ENCODE measurements at places on chromosomes 5 and 9. TPM values are rescaled to one million over a fixed set of nuclear protein-coding genes. Genes with fewer than 3 reads are reported as not detected.
A peak's percentile ranks its signal among the peaks of the same experiment; 100 is the strongest.

IL4 gene
- 2.6 TPM for total RNA-seq

CNTLN gene
- 2.3 TPM for total RNA-seq

PCDHB10 gene
- total RNA-seq, result not detected

SLC25A2 gene
- 2.2 TPM for total RNA-seq

RAD17 gene
- 22.1 TPM for total RNA-seq

ADAMTS19 gene
- total RNA-seq, result not detected

FAM221B gene
- total RNA-seq, result not detected

PCDHGB4 gene
- total RNA-seq, result 0.29 TPM

GNE gene
- 22.9 TPM for total RNA-seq

ARHGAP26 gene
- total RNA-seq, result 109 TPM

SPINK13 gene
- not detected for total RNA-seq

PCSK5 gene
- 1.7 TPM for total RNA-seq

GRCh38 chr5:83817591-83817990 is 96.9 kb upstream of the HAPLN1 start:
- H3K4me1 ChIP-seq, result no peaks in the 10 kb centered on the region
- H3K27ac ChIP-seq, result no peak overlapping the region
- H3K4me3 ChIP-seq, result no peak overlapping the region
- H3K27me3 ChIP-seq, result no peaks in the 10 kb centered on the region

GRCh38 chr5:11166923-11167322 is 405.9 kb upstream of the DAP start:
- no peak overlapping the region for H3K4me3 ChIP-seq
- DNase-seq, result no peak
- H3K4me1 ChIP-seq, result no peaks in the 10 kb centered on the region
- no peaks in the 10 kb centered on the region for H3K36me3 ChIP-seq

- no peak overlapping the region for H3K27ac ChIP-seq
- H3K4me1 ChIP-seq, result peaks cover 33% of the 10 kb centered on the region
- H3K36me3 ChIP-seq, result peaks cover 17% of the 10 kb centered on the region
These were observed 3.5 kb upstream of the HRH2 start for GRCh38 chr5:175654339-175654738.

- H3K4me1 ChIP-seq, result no peaks in the 10 kb centered on the region
- no peaks in the 10 kb centered on the region for H3K27me3 ChIP-seq
- no peaks in the 10 kb centered on the region for H3K36me3 ChIP-seq
- H3K4me3 ChIP-seq, result no peak overlapping the region
These were observed 728.3 kb upstream of the SEMA6A start for GRCh38 chr5:117302949-117303348.

GRCh38 chr5:177430140-177430951 is 3.9 kb downstream of the GRK6 start:
- no peaks in the 10 kb centered on the region for H3K36me3 ChIP-seq
- peak overlapping the region; percentile 90 for H3K4me3 ChIP-seq
- H3K4me1 ChIP-seq, result peaks cover 55% of the 10 kb centered on the region
- no peak for DNase-seq
- no peaks in the 10 kb centered on the region for H3K27me3 ChIP-seq

DNA sequence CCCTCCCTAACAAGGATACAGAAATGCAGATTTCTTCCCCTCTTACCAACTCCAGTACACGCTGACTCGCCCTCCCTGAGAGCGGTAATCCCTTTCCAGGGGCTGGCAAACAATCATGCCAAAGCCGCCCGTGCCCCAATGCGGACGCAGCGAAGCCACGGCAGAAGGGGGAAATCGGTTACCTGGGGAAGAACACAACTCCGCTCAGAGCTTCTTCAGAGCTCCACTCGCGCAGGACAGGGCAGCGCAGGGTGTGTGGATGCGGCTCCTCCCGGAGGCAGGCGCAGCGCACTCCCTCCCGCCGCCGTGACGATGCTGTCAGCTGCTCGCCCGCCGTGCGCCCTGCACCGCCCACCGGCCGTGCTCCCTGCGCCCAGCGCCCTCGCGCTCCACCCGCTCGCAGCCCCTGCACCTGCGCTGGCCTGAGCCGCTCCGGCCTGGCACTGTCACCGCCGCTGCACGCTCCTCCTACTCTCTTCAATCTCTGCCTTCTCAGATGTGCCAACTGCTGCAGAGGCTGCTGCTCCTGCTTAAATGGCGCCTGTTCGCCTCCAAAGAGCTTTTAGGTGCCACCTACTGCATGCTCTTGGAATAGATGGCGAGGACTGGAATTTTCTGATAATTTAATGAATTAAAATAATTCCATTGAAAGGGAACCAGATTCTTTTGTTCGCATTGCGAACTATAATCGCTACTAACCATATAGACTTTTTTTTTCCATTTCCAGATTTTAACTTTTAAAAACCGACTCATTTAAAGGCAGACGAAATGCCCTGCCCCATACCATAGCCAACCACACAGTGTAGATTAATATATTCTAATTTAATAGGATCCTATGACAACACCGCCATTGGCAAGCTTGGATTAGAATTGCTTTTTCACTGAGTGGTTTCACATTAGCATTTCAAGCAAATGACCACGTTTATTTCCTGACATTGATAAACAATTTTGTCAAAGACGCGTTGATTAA is at the start of gene DIRAS2:
Gene DIRAS2, minus strand, starts transcription at position 255 of the 970 bp plus-strand sequence. CDS start 28,997 bp downstream, outside the sequence.
- H3K4me1 ChIP-seq, result peaks cover 3% of the 10 kb centered on the region
- no peak within 1 kb of the TSS for H3K27ac ChIP-seq
- no peaks in the 10 kb centered on the region for H3K36me3 ChIP-seq
- H3K27me3 ChIP-seq, result peaks cover 60% of the 10 kb centered on the region
- H3K4me3 ChIP-seq, result no peak within 1 kb of the TSS
- DNase-seq, result no peak

DNA sequence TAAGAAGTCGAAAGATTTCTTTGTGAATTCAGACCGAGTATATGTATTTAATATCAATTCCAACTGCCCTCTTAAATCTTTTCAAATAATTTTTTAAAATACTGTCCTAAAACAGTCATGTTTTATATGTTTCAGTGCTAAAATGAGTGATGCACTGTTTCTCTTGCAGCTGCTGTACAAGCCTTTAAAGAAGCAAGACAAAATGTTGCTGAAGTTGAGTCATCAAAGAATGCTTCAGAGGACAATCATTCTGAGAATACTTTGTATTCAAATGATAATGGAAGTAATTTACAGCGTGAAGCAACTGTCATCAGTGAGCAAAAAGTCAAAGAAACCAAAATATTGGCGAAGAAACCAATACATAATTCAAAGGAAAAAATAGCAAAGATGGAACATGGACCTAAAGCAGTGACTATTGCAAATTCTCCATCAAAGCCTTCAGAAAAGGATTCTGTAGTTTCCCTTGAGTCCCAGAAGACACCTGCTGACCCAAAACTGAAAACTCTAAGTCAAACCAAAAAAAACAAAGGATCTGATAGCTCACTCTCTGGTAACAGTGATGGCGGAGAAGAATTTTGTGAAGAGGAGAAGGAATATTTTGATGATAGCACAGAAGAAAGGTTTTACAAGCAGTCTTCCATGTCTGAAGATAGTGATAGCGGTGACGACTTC is 58.0 kb downstream of the LOX start:
- no peaks in the 10 kb centered on the region for H3K27me3 ChIP-seq
- peaks cover 6% of the 10 kb centered on the region for H3K4me1 ChIP-seq
- H3K4me3 ChIP-seq, result peak overlapping the region; percentile 30

- no peak for DNase-seq
- H3K4me3 ChIP-seq, result no peak overlapping the region
- peaks cover 9% of the 10 kb centered on the region for H3K27me3 ChIP-seq
- H3K36me3 ChIP-seq, result no peaks in the 10 kb centered on the region
These were observed 15.9 kb upstream of the FGF1 start for GRCh38 chr5:142701673-142702311.

GRCh38 chr5:52771343-52772039 is 16.2 kb upstream of the ITGA1 start:
- H3K4me1 ChIP-seq, result peaks cover 49% of the 10 kb centered on the region
- DNase-seq, result peak; percentile 66

DNA sequence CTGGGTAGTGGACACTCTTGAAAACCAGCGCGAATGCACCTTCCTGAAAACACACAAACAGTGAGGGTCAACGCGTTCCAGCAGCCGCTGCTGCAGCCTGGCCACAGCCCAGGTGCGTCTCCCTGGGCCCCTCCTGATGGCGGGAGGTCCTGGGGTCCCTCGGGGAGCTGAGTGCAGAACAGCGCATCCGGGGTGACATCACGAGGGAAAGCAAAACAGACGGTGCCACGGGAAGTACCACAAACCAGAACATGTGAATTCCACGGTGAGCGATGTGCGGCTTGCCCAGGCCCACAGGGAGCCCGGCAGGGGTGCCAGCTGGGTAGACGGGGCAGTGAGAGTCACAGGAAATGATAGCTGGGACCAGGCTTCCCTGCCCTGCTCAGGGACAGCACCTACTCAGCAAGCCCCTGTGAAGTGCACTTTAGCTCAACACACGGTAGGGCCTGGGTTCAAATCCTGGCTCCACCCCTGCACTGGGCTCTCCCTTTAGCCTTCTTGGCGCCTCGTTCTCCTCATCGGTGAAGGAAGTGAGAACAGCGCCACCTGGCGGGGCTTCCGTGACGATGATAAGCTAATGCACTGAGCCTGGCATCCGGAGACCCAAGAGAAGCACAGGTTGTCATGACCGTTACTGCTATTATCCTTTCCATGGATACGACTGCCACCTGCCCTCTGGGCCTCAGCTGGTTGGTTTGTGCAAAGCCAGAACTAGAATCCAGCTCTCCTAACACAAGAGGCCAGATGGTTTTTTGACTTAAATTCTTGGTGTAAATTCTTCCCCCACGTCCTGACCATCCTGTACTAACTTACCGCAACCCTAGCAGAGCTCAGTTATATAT is 24.6 kb downstream of the GFPT2 start:
- peaks cover 10% of the 10 kb centered on the region for H3K27me3 ChIP-seq
- H3K4me1 ChIP-seq, result no peaks in the 10 kb centered on the region
- H3K27ac ChIP-seq, result no peak overlapping the region
- DNase-seq, result peak; percentile 87

GRCh38 chr9:124381170-124381945 is 33.9 kb downstream of the PSMB7 start:
- no peak for DNase-seq
- peaks cover 8% of the 10 kb centered on the region for H3K36me3 ChIP-seq
- H3K4me3 ChIP-seq, result no peak overlapping the region
- no peaks in the 10 kb centered on the region for H3K27me3 ChIP-seq

DNA sequence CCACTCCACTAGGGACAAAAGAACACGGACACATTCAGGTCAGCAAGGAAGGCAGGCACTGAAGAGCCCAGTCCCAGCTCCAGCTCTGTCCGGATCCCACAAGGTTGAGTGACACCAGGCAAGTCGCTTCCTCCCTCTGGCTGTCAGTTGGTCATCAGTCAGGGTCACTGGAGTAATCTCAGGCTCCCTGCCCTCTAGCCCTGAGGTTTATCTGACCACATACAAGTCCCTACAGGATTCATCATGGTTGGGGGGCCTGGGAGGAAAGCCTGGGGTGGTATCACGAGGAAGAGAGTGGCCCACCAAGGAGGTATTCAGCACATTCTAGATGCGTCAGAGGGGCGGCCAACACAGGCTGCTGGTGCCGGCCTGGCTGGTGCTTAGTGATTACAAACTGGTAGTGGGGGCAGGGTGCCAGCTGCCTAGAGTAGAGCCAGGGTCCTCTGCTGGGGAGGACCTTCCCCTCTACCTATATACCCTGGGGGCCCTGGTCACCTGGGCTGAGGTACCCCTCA is 81.5 kb downstream of the SHB start:
- no peaks in the 10 kb centered on the region for H3K4me1 ChIP-seq
- DNase-seq, result no peak
- H3K27me3 ChIP-seq, result no peaks in the 10 kb centered on the region
- H3K36me3 ChIP-seq, result no peaks in the 10 kb centered on the region
- H3K4me3 ChIP-seq, result no peak overlapping the region

DNA sequence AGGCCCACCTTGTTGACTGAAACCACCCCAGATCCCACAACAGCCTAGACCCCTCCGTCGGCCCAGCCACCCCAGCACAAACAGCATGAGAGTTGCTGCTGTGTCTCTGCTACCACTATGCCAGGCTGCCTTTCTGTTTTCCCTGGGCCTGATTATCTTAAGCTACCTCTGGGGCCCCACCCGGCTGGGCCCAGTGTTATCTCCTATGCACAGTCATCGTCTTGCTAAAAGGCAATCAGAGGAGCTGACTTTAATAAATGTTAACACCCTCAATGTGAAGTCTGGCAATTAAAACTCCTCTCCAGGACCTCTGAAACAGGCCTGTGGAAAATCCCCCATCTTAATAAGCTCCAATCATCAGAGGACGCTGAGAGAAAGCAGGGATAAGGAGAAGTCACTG is 144.9 kb downstream of the FAM114A2 start:
- no peak for DNase-seq
- H3K4me1 ChIP-seq, result no peaks in the 10 kb centered on the region
- H3K4me3 ChIP-seq, result no peak overlapping the region
- H3K27ac ChIP-seq, result no peak overlapping the region

DNA sequence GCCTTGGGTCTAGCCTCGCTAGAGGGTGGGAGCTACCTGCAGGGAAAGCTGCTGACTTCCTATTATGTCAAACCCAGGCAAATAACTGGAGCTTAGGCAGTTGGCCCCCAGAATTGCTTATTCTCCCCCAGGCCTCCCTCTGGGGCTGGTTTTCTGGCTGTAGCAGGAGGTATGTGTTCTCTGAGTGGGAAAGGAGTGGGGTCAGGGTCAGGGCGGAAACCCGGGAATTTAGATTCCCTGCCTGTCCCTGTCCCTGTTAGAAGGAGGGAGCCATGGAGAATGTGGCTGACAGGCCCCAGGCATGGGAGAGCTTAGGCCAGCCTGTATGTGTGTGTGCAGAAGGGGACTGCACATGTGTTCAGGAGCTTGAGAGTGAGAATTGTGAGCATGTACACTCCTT is 13.6 kb upstream of the CXXC5 start:
- no peak overlapping the region for H3K4me3 ChIP-seq
- no peak for DNase-seq
- H3K27me3 ChIP-seq, result no peaks in the 10 kb centered on the region
- peaks cover 33% of the 10 kb centered on the region for H3K4me1 ChIP-seq
- H3K27ac ChIP-seq, result peak overlapping the region; percentile 95
- H3K36me3 ChIP-seq, result no peaks in the 10 kb centered on the region

DNA sequence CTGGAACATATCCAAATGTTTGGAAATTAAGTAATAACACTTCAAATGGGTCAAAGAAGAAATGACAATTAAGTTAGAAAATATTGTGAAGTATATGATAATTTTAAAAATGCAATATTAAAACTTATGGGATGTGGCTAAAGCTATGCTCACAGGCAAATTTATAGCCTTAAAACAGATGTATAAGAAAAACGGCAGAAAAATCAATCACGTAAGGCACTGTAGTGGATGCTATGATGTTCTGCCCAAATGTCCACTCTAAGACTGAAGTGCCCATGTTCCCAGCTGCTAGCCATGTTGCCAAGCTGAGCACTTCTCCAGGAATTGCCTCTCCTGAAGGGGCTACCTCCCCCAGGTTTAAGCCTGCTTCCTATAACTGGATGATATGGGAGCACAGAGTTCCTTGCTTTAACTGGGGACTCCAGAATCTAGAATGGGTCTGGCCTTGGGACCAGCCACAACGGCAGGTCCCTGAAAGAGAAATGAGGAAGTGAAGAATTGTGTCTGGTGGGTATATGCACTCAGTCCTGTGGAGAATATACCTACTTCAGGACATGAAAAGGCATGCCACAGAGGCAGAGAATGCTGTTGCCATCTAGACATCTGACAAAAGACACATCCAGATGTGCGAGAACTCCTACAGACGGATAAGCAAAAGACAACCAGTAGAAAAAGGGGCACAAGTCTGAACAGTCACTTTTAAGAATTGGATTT is 78.2 kb upstream of the RXRA start:
- DNase-seq, result no peak
- peaks cover 10% of the 10 kb centered on the region for H3K36me3 ChIP-seq
- H3K27me3 ChIP-seq, result peaks cover 17% of the 10 kb centered on the region

GRCh38 chr9:68913054-68913453 is 100.9 kb downstream of the PRKACG start:
- H3K27me3 ChIP-seq, result peaks cover 10% of the 10 kb centered on the region
- no peaks in the 10 kb centered on the region for H3K4me1 ChIP-seq
- H3K4me3 ChIP-seq, result no peak overlapping the region
- no peaks in the 10 kb centered on the region for H3K36me3 ChIP-seq
- no peak for DNase-seq
- no peak overlapping the region for H3K27ac ChIP-seq

Measured in natural killer cell treated with Interleukin-12 subunit alpha and Interleukin-12 subunit beta and Interleukin-15 and Interleukin-18, amount 100 ng/mL, for 72 hours (primary cell).